Sigmoid colon (tissue), 7 donors: ENCODE measurements at places on chromosomes 2 and 18. TPM values are rescaled to one million over a fixed set of nuclear protein-coding genes. Genes with fewer than 3 reads are reported as not detected.

GRCh38 chr2:126638746-126639145 lies 17.2 kb upstream of the GYPC start:
- DNase-seq, result no peak

- DNase-seq, result no peak
Observed at GRCh38 chr2:51994123-51994763, 962.3 kb upstream of the NRXN1 start.

DNA sequence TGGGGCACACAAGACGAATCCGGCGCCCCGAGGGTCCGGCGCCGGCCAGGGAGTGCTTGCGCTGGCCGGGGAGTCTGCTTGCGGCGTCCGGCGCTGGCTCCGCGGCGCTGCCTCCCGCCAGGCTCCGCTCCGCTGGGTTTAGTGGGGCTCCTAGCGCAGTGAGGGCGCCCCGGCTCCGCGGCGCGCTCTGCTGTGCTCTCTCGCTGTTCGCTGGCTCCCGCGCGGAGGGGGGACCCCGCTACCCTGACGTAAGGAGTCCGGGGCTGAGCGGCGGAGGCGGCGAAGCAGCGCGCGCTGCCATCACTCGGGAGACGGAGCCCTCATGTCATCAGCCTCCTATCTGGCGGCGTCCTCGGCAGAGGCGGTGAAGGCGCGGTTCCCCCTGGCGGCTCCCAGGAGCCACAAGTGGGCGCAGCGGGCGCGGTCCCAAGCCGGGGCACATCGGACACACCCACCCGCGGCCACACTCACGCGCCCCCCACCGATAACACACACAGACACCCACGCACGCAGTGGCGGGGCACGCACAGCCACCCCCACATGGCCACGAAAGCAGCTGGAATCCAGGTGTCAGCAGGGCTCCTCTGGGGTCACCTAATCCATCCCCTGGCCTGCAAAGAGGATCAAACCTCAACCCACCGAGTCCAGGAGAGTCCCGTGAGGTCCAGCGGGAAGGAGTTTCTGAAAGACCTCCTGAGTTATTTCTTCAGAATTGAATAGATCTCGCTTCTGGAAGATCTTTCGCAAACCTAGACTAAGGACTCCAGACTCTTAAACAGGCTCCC lies at the start of gene C1QL2:
C1QL2 (minus strand) TSS at position 189 of the 785 bp plus-strand sequence. CDS start 482 bp downstream, outside the sequence.
- no peak for DNase-seq

The VAPA gene
- 233 TPM for polyA plus RNA-seq

The STEAP3 gene
- polyA plus RNA-seq, result 16.4 TPM

DNA sequence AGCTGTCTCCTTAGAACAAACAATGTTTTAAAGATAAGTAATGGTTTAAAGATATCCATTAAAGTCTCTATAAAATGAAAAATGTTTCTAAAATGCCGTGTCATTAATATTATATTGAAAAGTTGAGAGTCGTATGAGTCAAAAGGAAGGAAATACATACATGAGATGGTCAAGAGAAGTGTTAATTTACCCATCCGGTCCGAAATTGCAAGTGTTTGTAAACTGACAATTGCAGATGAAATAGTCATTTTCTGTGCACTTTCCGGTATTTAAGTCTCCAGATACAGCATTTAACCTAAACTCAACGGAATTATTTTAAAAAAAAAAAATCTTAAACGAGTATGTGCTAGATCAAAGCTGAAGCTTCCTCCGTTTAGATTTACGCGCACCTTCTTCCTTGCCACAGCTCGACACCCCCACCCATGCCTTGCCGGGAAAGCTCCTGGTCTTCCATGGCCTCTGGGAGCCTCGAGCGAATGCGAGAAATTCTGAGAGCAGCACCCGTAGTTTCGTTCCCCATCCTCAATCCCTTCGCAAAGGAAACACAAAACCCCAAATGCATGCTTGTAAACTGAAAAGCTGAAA lies 1.8 kb downstream of the DSC3 start:
- no peak for DNase-seq

DNA sequence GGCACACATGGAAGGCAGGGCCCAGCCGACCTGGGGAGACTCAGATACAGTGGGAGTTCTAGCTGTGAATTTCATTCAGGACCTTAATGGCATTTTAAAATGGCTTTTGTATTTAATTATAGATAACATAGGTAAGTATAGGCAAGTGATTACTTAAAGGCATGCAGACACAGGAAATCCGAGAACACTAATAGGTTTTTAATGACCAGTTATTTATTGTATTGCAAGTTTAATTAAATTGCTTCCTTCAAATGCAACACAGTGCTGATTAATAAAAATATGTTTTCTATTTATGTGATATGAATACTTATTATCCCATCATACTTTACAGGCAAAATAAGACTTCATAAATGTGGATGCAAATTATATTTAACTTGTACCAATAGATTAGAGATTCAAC lies 19.7 kb upstream of the SH3RF3 start:
- DNase-seq, result no peak

- DNase-seq, result no peak
Observed at GRCh38 chr18:23810396-23810795, 121.1 kb downstream of the LAMA3 start.

- no peak for DNase-seq
Observed at GRCh38 chr2:216604458-216604857, 28.8 kb upstream of the IGFBP2 start.

The CCDC121 gene
- polyA plus RNA-seq, result 2.4 TPM

GRCh38 chr2:221134718-221135117 lies 437.4 kb downstream of the EPHA4 start:
- no peak for DNase-seq

- DNase-seq, result no peak
Observed at GRCh38 chr2:229231328-229231868, 39.7 kb downstream of the PID1 start.

DNA sequence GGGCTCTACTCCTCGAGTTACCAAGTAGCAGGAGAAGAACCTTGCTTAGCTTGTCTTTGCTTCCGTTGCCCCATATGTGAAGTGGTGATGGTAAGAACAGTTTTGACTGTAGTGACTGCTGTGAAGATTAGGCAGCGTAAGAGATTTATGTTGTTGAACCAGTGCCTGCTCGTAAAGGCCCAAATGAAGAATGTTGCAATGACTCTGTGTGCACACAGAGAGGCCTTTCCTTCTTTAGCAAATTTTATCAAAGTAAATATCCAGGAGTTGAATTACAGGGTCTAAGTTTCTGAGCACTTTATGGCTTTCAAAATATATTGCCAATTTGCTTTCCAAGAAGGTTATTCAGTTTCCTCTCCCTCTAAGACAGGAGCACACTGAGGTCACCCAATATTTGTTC lies 14.5 kb downstream of the NTSR2 start:
- DNase-seq, result no peak

The MAPRE3 gene
- polyA plus RNA-seq, result 15.6 TPM

DNA sequence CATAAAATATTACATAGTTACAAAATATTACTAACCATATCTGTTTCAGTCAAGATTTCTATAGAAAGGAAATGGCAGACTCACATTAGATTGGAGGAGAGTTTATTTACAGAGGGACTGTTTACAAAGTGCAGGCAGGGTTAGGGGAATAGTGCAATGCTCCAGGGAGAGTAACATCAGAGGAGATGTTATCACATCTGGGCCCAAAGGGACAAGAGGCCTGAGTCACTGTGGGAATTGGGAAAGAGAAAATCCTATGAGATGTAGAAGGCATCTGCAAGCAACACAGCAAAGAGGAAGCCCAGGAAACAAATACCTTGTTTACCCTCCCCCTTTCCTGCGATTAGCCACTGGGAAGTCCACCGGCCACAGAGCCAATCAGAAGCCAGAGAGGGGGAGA lies 227.3 kb upstream of the TANK start:
- DNase-seq, result no peak

GRCh38 chr2:108222261-108222660 lies 17.5 kb upstream of the SULT1C3 start:
- DNase-seq, result no peak

DNA sequence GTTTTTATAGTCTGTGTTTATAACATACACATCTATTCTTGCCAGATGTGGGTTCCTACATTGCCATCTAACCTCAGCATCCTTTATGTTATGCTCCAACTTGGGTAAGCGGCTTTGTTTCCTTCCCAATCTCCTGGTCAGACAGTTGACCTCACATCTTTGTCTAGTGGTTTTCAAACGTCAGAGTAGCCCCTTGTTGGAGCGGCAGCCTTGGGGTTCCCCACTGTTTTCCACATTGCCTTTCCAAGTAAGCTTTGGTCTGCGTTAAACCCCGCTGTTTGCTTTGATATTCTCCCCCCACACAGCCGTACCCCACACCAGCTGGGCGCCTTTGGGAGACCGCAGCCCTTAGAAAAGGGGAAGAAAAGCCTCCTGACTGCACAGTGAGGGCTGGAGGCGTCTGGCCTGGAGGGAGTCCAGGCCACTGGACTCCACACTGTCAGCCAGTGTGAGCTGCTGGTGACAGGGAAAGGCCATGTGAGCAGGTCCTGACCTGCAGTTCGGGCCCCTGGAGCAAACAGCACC lies 83.3 kb downstream of the MALT1 start:
- no peak for DNase-seq

DNA sequence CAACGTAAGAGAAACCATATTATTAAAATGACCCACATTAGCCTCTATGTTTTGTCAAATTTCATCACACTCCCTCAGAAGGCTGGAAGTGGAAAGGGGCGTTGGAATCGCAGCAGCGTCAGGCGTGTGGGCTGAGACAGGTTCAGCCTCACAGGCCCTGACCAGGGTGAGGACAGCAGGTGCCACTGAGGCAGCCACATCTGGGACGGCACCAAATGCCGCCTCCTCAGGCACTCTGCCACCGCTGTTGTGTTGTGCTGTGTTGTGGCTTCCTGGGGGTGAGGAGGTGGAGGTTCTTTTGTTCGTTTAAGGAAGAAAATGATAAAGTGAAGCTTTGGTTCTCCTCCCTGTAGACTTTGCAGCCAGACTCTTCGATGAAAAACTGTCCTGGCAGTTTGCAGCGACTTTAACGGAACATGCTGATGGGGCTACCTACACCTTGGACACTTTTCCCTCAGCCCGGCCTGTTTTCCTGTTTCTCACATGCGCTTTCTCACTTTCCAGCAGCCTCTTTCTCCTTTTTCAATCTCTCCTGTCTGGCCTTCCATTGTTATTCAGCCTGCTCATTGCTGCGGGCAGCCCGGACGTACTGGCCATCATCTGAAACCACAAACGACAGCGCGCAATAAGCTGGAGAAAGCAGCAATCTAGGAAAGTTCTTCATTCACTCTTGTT lies 44.9 kb upstream of the SALL3 start:
- no peak for DNase-seq

DNA sequence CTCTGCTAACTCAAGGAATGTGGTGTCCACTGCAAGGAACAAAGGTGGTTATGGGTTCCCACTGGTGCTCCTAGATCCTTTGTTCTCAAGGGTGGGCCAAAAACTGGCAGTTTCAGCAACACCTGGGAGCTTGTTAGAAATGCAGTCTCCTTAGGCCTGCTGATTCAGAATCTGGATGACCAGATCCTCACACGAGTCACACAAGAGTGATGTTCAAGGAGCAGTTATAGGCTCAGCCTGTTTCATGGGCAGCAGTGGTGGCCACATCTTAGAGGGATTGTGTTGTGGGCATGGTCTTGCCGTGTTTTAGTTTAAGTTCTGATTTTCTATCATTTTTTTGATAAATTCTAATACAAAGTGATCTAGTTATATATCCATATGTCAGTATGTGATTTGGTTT lies 28.7 kb upstream of the MGAT5 start:
- no peak for DNase-seq

The VSNL1 gene
- polyA plus RNA-seq, result 5.1 TPM

- DNase-seq, result no peak
Observed at GRCh38 chr18:59488899-59489298, 129.8 kb upstream of the LMAN1 start.

The FSHR gene
- not detected for polyA plus RNA-seq

- DNase-seq, result no peak
Observed at GRCh38 chr2:165743442-165743841, 50.6 kb downstream of the GALNT3 start.

DNA sequence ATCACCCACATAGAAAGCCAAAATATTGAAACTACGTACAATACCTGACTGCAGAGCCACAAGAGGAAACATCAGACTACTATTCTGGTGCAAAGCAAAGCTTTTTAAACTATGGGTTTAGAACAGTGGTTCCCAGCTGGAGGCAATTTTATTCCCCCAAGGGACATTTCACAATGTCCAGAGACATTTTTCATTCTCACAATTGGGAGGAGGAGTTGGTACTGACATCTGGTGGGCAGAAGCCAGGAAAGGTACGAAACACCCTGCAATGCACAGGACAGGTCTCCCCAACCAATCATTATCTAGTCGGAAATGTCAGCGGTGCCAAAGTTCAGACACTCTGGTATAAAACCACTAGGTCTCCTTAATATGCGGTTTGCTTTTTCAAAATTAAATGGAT lies 88.4 kb upstream of the ARL5A start:
- DNase-seq, result no peak

The MEP1B gene
- polyA plus RNA-seq, result 1.6 TPM

DNA sequence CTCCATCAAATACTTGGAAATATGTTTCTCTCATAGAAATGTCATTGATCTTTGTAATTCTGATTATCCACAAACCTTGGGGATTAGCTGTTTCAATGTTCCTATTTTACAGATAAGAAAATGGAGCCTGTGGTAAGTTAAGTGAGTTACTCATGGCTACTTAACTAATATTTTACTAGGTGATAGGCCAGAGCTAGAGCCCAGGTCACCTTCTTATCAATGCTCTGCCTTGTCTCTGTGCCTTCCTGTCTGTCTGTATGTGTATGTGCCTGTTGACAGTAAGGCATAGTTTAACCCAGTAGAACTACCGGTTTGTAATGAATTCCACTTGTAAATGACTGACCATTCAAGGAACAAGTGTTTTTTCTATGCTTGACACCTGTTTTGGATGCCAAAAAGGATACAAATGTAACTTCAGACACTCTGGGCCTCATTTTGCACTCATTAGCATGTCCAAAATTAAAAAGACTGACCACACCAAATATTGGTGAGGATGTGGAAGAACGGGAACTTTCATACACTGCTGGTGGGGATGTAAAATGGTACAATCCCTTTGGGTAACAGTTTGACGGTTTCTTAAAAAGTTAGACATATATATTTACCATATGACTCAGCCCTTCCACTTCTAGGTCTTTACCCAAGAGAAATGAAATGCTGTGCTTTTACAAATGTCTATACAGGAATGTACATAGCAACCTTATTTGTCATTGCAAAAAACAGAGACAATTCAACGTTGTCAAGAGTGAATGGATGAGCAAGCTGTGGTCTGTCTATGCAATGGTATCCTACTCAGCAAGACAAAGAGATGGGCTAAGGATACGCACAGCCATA lies 19.6 kb upstream of the IL1A start:
- no peak for DNase-seq

- no peak for DNase-seq
Observed at GRCh38 chr18:13218997-13219396, 437 bp downstream of the LDLRAD4 start.

The SPDYA gene
- polyA plus RNA-seq, result 1.2 TPM
